ENCODE measurements at places on chromosomes 7 and 10.

GRCh38 chr10:70376436-70377378 is 5.7 kb downstream of the LRRC20 start:
- no peak for DNase-seq

DNA sequence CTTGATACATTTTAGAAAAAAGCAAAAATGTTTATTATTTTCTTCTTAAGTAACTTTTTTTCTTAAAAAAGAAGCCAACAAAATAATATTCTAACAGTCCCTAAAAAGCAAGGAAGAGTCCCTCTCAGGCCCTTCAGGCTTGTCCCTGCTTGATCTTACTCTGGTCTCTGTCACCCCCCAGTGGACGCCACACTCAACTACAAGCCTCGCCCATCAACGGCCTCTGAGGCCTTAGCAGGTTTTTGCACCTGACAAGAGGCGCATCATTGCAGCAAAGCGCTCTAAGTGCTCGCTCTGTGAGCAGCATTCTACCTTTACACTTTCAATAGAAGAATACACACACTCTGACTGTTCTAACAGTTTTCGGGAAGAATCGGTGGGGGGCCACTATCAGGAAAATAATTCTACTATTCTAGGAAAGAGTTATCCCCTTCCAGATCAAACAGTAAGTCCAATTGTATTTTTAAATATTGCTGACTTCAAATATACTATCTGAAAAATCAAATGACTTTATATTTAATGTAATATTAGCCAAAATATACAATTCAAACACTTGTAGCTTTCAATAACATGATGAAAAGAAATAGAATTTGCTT is 139.2 kb downstream of the USP6NL start:
- peak; percentile 33 for DNase-seq

DNA sequence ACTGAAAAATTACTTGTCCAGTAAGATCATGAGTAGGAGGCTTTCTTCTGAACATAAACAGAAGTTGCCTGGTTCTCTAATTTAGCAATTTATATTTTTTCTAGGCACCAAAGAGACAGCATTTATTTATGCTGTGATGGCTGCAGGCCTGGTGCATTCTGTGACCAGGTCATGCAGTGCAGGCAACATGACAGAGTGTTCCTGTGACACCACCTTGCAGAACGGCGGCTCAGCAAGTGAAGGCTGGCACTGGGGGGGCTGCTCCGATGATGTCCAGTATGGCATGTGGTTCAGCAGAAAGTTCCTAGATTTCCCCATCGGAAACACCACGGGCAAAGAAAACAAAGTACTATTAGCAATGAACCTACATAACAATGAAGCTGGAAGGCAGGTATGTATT is 2.8 kb downstream of the WNT16 start:
- no peak for DNase-seq

DNA sequence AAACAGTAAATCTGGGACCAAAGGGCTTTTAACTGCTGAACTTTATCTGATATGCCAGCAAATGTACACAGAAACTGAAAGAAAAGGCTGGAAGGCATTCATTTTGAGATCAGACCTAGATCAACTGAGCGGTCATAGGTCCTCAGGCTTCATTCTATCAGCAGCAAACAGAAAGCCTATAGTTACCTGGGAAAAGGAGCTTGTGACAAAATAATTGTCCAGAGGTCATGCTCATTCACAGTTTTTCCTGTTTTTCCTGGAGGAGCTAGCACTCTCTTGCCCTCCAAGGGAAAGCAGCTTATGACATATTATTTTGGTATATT is 320.2 kb downstream of the AHR start:
- no peak for DNase-seq

DNA sequence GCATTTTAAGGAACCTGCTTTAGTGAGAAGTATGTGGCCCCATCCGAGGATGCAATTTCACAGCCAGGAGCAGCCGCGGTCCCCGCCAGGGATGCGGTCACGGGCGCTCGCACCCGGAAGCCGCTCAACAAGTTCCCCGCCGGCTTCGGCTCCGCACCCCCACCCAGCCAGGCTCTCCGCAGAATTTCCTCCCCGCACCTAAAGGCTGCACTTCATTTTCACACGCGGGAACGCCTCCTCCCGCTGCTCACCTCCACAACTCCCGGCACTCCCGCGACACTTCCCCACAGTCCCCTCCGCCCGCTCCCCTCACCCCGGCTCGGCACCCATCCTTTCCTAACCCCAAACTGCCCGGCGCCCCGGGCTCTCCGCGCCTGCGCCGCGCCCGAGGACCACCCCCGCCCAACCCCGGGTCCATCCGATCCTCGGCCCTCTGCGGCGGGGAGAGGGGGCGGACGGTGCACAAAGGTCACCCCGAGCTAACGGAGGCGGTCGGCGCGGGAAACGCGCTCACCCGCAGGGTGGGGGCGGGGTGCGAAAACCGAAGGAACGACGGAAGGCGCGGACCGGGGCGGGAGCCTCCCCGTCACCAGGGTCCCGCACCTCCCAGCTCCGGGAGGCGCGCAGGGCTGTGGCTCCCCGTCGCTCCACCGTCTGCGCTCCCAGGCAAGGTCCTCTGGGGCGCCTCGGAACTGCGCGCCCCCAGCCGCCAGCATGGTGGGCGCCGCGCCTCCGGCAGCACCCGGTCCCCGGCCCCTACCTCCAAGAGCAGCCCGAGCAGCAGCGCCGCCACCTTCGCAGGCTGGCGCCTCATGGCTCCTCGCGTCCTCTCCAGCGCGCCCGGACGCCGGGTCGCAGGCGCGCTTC is 558 bp downstream of the VOPP1 start:
- no peak for DNase-seq

DNA sequence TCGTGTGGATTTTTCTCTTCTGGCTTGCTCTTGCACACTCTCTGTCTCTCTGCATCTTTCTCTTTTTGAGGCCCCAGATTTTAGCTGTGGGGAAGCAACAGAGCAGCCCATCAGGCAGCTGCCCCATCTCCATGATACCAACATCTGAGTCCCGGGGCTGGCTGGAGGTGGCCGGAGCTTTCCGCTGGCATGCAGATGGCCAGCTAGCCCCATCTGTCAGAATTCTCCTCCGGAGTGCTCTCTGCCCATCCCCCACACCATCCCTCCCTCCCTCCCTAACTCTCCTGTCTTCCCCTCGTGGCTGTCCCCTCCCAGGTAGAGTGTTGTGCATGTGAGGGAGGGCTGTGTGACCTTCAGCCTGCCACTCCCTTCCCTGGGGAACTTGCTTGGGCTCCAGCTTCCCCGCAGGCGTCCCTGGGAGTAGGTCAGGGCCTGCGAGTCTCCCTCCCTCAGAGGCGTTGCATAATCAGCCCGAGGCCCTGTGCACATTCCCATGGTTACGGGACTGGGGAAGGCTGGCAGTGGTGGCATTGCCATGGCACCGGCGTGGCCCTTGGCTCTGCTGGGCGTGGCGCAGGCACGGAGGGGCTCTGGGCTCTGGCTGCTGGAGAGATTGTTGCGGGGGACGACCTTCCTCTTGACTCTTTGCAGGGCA is 24.7 kb downstream of the GHRHR start:
- DNase-seq, result no peak

DNA sequence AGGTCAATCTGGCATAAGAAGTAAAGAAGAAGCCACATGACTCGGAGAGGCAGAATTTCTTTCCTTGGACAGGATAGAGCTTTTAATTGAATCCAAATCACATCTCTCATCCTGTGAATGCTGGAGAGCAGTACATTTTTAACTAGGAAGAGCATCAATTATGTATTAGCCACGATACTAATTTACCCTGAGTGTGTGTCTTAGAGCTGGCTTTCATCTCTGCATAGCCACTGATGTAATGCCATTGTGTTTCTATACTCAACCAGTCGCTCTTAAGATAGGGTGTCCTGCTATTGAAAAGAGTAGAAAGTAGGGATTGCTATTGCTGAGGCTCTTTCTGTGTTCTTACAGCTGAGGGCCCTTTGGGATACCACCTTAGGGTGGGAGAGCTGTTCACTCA is 280.3 kb downstream of the AUTS2 start:
- DNase-seq, result no peak

DNA sequence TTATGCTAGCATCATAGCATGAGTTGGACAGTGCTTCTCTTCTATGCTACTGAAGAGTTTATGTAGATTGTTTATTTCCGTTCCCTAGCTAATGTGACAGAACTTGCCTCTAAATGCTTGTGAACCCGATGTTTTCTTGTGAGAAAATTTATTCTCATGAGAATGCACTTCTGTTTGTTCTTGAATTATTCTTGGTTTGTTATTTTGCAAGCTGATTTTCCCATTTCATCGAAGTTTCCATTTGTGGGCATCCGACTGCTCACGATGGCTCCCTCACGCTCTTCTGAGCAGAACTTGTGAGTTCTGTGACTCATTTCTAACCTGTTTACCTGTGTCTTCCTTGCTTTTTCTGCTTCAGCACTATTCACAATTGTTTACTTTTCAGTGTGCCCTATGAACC is 59.9 kb downstream of the WDFY4 start:
- DNase-seq, result no peak

DNA sequence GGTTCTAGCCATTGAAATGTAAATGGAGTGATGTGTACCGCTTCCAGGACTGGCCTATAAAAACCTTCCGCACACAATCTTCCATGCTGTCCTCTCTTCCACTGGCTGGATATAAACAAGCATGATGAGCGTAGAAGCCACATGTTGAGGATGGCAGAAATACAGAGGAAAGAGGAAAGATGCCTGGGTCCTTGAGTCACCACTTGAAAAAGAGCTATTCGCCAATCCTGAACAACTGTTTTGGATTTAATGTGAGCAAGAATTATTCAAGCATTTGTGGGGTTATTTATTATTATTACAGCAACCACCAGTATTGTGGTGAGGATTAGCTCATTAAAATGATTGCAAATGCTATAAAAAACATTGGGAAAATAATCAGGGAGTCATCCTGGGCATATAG is 45.8 kb upstream of the PLXNA4 start:
- no peak for DNase-seq

GRCh38 chr7:63521-64021 is 128.8 kb upstream of the FAM20C start:
- DNase-seq, result peak; percentile 22

DNA sequence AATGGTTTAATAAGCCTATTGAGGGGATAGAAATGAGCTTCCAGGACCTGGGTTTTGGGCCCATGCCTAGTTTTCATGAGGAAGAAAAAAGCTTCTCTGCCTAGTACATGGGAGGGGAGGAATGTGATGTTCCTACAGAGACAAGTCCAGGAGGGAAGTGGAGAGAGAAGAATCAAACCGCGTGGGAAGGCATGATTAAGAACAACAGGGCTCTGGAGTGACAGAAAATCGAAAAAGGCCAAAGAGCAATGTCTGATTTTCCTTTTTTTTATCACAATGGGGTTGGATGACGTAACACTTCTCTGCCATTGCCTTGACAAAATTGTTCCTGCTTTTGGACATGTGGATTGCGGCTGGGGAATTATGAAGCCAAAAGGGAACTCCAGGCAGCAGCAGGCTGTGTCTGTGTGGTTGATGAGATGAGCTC is 258.6 kb downstream of the CXCL12 start:
- peak; percentile 19 for DNase-seq

DNA sequence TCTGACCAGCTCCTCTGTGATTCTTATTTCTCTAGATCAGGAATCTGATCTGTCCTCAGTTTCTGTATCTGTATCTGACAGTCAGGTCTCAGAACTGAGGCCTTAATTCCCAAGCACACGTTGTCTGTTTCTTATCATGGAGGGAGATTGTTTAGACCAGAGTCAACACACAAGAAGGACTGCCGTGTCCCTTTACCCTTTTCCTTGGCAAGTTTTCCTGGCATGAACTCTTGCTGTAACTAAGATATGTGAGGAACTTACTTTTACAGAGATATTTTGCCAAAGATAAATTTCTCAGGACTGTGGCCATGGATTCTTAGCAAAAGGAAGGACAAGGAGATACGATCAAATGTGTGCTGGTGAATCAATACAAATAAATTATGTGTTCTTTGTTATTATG is 181.0 kb downstream of the SORCS3 start:
- no peak for DNase-seq

DNA sequence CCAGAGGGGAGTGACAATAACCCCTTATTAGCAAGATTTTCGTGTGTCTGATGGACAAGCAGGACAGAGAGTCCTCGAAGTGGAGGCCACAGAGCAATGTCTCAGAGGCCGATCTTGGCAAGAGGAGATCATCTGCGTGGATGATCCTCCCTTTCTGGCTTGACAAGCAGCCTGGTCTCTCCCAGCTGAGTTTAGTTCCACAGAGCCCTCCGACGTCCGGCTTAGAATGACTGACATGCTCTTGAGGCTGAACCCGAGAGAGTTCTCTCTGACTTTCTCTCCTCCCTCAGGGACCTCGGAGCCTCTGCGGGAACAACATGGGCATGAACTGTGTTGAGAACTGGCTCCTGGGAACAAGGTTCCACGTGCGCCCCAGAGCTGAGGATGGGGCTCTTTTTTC is 180.7 kb upstream of the PFKP start:
- DNase-seq, result no peak

- DNase-seq, result no peak
Observed at GRCh38 chr10:80540981-80541750, 3.5 kb downstream of the SH2D4B start.

- DNase-seq, result no peak
Observed at GRCh38 chr7:98974205-98974604, 95.9 kb downstream of the TRRAP start.

- DNase-seq, result no peak
Observed at GRCh38 chr10:87703771-87704170, 44.1 kb downstream of the PAPSS2 start.

DNA sequence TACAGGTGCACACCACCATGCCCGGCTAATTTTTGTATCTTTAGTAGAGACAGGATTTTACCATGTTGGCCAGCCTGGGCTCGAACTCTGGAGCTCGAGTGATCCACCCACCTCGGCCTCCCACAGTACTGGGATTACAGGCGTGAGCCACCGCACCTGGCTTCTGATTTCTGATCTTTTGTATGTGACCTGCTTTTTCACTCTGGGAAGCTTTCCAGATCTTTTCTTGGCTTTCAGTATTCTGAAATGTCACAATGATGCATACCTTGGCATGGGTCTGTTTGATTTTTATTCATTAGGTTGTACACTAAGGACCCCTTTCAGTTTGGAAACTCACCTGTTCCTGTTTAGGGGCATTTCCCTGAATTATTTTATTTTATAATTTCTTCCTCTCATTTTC is 41.6 kb downstream of the PROSER2 start:
- DNase-seq, result no peak

DNA sequence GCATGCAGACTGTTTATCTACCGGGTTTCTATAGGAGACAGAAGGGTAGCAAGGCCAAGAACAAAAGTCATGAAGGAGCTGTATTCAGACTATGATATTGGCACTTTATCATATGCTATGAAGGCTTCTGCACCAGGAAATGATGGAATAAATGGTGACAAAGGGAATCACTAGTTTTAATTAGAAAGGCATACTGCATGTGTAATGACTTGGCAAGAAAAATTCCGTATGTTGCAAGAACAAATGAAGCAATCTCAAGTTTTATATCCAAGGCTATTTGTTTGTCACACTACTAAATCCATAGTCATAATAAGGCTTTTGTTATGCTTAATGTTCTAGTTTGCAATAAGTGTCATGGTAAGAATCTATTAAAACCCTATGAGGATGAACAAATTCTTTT is 230.9 kb downstream of the ZEB1 start:
- DNase-seq, result no peak

DNA sequence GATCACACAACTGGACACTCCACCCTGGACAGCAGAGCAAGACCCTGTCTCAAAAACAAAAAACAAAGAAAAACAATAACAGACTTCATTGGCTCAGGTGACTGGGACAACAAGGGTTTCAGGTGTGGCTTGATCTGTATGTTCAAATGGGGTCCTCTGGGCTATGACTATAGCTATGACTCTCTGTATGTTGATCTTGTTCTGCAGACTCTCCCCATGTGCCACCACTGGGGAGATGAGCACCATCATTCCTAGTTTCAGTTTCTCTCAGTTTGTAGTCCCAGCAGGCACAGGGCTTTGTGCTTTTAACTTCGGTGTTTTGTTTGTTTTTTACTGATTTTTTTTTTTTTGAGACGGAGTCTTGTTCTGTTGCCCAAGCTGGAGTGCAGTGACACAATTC is 53.8 kb downstream of the SUFU start:
- DNase-seq, result no peak

Measured in gastrocnemius medialis (tissue), 4 donors.